Ecto neural progenitor cell (in vitro differentiated cells): ENCODE measurements at places on chromosomes 13 and 19.

- no peak for DNase-seq
These were observed 4.0 kb downstream of the BRD4 start for GRCh38 chr19:15328312-15328711.

DNA sequence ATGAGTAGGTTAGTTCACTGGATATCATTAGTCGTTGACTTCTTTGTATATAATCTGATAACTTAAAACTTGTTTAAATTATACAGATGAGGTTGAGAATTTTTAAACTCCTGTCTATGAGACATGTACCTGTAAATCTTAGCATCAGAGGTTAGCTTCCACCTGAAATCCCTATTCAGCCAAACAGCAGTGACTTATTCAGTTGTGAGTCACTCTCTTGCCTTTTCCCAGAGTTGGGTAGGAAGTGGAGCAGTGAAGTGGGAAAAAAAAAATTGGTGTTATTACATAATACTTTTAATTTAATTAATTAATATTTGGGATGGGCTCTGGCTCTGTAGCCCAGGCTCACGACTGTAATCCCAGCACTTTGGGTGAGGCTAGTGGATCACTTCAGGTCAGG lies 32.9 kb downstream of the ZNF701 start:
- no peak for DNase-seq

DNA sequence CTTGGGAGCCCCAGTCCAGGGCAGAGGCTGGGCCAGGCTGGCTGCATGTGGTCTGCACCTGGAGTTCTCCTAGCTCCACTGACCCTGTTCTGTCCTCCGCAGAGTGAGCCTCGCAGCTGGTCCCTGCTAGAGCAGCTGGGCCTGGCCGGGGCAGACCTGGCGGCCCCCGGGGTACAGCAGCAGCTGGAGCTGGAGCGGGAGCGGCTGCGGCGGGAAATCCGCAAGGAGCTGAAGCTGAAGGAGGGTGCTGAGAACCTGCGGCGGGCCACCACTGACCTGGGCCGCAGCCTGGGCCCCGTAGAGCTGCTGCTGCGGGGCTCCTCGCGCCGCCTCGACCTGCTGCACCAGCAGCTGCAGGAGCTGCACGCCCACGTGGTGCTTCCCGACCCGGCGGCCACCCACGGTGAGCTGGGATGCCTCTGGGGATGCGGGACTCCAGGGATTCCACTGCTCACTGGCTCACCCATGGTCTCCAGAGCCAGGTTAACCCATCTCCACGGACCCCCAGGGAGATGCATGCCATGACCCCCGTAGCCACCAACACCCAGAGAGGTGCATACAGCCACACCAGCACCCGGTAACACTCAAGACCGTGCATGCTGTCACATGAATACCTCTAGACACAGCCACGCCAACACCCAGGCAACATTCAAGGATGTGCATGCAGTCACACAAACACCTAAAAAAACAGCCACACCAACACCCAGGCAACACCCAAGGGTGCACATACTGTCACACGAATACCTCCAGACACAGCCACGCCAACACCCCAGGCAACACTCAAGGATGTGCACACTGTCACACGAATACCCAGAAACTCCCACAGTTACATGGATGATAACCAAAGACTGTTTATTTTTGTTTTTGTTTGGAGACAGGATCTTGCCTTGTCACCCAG lies 8.2 kb downstream of the PKN1 start:
- DNase-seq = no peak

- peak; percentile 81 for DNase-seq
These were observed at the start of gene SMAD9 for GRCh38 chr13:36919833-36920615. SMAD9 (minus strand) TSS chr13:36920238; CDS start chr13:36879689, 40,549 bp downstream.

GRCh38 chr19:3281026-3281425 lies 56.6 kb downstream of the CELF5 start:
- no peak for DNase-seq

DNA sequence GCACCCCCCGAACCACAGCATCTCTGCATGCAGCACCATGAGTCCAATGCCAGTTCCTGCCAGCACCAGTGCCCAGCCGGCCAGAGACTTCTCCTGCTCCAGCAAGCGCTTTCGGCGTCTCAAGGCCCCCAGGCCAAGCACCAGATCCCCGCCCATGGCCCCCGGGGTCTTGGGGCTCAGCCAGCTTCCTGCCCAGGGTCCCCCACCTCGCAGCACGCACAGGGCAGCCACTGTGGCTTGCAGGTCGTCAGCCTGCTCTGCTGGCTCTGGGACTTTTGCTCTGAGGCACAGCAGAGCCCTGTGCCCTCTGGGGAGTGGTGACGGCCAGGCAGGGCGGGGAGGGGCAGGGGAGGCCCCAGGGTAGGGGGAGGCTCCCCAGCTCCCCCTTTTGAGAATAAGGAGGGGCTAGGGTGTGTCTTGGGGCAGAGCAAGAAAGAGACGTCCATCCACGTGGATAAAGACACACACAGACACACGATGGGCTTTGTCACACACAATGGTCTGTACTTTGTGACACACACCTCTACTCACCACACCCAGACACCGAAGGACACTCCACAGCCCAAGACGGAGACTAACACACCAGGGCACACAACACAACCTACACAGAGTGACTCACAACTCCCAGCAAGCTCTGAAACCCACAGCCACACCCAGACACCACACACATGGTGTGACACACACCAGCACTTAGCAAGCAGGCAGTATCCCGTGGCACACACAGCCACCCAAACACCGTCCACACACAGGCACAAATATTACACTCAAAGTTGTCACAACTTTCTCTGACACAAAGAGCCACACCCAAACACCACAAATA lies at the start of gene KCNN4:
Gene KCNN4 (minus strand): TSS at position 268 of the 820 bp plus-strand sequence. CDS start 112 bp downstream, at position 156.
- no peak for DNase-seq

DNA sequence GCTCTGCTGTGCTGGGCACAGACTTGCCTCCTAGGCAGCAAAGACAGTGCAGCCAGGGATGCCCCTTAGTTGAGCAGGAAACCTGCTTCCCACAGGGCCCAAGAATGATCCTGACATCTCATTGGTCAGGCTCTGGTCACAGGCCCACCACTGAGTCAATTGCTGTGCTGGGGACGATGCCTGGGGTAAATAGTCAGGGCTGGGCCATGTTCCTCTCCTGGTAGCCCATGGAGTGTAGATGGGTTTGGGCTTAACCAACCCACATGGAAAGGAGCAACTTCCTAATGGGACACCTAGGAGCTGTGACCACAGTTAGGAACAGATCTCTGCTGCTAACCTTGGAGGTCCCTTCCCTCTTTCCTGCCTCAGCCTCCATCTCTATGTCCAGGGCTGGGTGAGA lies 212.5 kb upstream of the ZNF536 start:
- peak; percentile 13 for DNase-seq
